ENCODE measurements at places on chromosomes 3 and 15.

GRCh38 chr3:10310578-10310977 lies 10.3 kb downstream of the SEC13 start:
- H3K27ac ChIP-seq: peak overlapping the region; percentile 16
- H3K4me1 ChIP-seq: peaks cover 14% of the 10 kb centered on the region
- H3K36me3 ChIP-seq: peaks cover 40% of the 10 kb centered on the region
- no peaks in the 10 kb centered on the region for H3K27me3 ChIP-seq
- no peak overlapping the region for H3K4me3 ChIP-seq
- DNase-seq: no peak

GRCh38 chr15:41904541-41905005 lies 10.7 kb upstream of the SPTBN5 start:
- H3K4me1 ChIP-seq: peaks cover 18% of the 10 kb centered on the region
- no peak overlapping the region for H3K4me3 ChIP-seq
- H3K27ac ChIP-seq: peak overlapping the region; percentile 74
- peaks cover 36% of the 10 kb centered on the region for H3K36me3 ChIP-seq
- DNase-seq: peak; percentile 80

- DNase-seq: no peak
- H3K4me1 ChIP-seq: peaks cover 31% of the 10 kb centered on the region
- peaks cover 14% of the 10 kb centered on the region for H3K36me3 ChIP-seq
- H3K27me3 ChIP-seq: peaks cover 2% of the 10 kb centered on the region
- H3K27ac ChIP-seq: no peak overlapping the region
- H3K4me3 ChIP-seq: no peak overlapping the region
Observed at GRCh38 chr3:151299006-151299405, 17.6 kb downstream of the GPR87 start.

- H3K27me3 ChIP-seq: peaks cover 87% of the 10 kb centered on the region
- H3K36me3 ChIP-seq: no peaks in the 10 kb centered on the region
- peak; percentile 97 for DNase-seq
Observed at GRCh38 chr3:186108941-186109865, at the start of gene ETV5. Gene ETV5 (minus strand): TSS chr3:186109089. CDS start chr3:186105868, 3,221 bp downstream.

GRCh38 chr3:134809427-134810051 lies 14.5 kb downstream of the EPHB1 start:
- H3K27ac ChIP-seq: no peak overlapping the region
- peaks cover 2% of the 10 kb centered on the region for H3K36me3 ChIP-seq
- H3K4me1 ChIP-seq: no peaks in the 10 kb centered on the region
- H3K4me3 ChIP-seq: no peak overlapping the region

- H3K27ac ChIP-seq: no peak overlapping the region
- DNase-seq: no peak
- H3K27me3 ChIP-seq: no peaks in the 10 kb centered on the region
Observed at GRCh38 chr3:95939235-95939809, 875.1 kb upstream of the EPHA6 start.

- H3K4me3 ChIP-seq: no peak overlapping the region
- H3K4me1 ChIP-seq: peaks cover 14% of the 10 kb centered on the region
- DNase-seq: no peak
- H3K27ac ChIP-seq: no peak overlapping the region
Observed at GRCh38 chr3:52845157-52845556, 10.3 kb upstream of the MUSTN1 start.

- no peaks in the 10 kb centered on the region for H3K36me3 ChIP-seq
- DNase-seq: peak; percentile 70
- no peaks in the 10 kb centered on the region for H3K4me1 ChIP-seq
- no peak overlapping the region for H3K27ac ChIP-seq
Observed at GRCh38 chr15:62254137-62254934, 89.3 kb upstream of the C2CD4B start.

DNA sequence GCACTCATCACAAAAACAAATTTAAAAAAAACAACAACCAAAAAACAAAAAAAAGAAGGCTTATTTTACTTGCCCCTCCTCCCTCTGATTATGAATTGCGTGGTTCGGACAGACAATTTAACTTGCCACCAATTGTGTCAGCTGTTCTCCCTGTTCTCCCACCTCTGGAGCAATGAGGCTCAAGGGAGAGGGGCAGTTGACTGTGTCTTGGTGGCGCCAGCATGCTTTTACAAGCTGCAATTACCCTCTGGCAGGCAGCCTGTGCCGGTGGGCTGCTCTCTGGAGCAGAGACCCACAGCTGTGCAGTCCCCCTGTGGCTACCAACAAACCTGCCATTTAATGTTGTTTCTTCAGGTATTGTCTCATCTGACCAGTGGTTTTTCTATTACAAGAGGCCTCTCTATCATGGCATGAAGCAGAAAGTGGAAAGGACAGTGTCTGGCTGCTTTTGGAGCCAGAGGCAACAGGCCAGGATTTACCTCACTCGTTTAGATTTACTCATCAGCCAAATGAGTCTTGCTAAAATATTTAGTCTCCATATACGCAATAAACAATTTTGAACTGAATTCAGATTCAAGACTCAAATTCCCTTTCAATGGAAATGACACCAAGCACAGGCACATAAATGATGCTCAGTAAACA lies 192.0 kb upstream of the TPRG1 start:
- H3K27ac ChIP-seq: no peak overlapping the region
- no peak for DNase-seq
- H3K4me3 ChIP-seq: no peak overlapping the region
- H3K27me3 ChIP-seq: no peaks in the 10 kb centered on the region

DNA sequence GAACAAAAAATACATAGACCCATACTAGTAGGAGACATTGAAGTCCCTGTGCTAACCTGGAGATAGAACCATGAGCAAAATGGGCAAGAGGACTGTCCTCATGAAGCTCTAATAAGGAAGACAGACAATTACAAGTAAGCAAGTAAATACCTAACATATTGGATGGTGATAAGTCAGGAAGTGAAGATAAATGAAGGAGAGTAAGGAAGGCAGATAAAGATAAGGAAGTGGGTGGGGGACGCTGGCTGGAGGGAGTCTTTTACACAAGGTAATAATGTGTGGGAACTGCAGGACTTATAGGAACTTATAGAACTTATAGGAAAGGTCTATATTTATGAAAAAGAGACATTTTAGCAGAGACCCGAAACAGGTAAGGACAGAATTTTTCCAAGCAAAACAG lies 148.9 kb upstream of the ABI3BP start:
- no peaks in the 10 kb centered on the region for H3K36me3 ChIP-seq
- H3K27me3 ChIP-seq: peaks cover 15% of the 10 kb centered on the region
- DNase-seq: no peak
- no peak overlapping the region for H3K27ac ChIP-seq
- no peaks in the 10 kb centered on the region for H3K4me1 ChIP-seq
- H3K4me3 ChIP-seq: no peak overlapping the region

GRCh38 chr3:14883226-14883625 lies 64.2 kb upstream of the NR2C2 start:
- H3K4me1 ChIP-seq: peaks cover 55% of the 10 kb centered on the region
- DNase-seq: no peak
- no peak overlapping the region for H3K27ac ChIP-seq
- H3K4me3 ChIP-seq: no peak overlapping the region

GRCh38 chr15:78052001-78052401 lies 25.5 kb downstream of the TBC1D2B start:
- H3K27ac ChIP-seq: peak overlapping the region; percentile 94
- peak overlapping the region; percentile 3 for H3K4me3 ChIP-seq
- H3K4me1 ChIP-seq: peaks cover 97% of the 10 kb centered on the region
- peak; percentile 50 for DNase-seq
- H3K27me3 ChIP-seq: no peaks in the 10 kb centered on the region

GRCh38 chr15:53869044-53869805 lies 109.0 kb upstream of the UNC13C start:
- no peaks in the 10 kb centered on the region for H3K36me3 ChIP-seq
- no peak for DNase-seq
- H3K27ac ChIP-seq: no peak overlapping the region
- H3K4me3 ChIP-seq: no peak overlapping the region

DNA sequence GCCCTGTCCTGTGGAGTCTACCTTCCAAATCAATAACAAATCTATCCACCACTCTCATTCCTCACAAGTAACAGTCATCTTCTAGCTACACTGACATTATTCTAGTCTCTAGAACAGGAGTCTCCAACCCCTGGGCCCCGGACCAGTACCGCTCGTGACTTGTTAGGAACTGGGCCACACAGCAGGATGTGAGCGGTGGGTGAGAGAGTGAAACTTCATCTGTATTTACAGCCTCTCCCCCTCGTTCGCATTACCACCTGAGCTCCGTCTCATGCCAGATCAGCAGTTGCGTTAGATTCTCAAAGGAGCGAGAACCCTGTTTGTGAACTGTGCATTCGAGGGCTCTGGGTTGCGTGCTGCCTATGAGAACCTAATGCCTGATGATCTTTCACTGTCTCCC lies 31.9 kb downstream of the ROBO2 start:
- H3K4me3 ChIP-seq: no peak overlapping the region
- H3K27me3 ChIP-seq: no peaks in the 10 kb centered on the region
- H3K4me1 ChIP-seq: no peaks in the 10 kb centered on the region

- no peaks in the 10 kb centered on the region for H3K27me3 ChIP-seq
- DNase-seq: no peak
- H3K4me3 ChIP-seq: no peak overlapping the region
Observed at GRCh38 chr15:46710401-46710960, 1006.8 kb upstream of the SEMA6D start.

- H3K4me3 ChIP-seq: no peak overlapping the region
- H3K27ac ChIP-seq: no peak overlapping the region
- H3K27me3 ChIP-seq: peaks cover 57% of the 10 kb centered on the region
- DNase-seq: no peak
Observed at GRCh38 chr15:58165661-58166060, 27.5 kb downstream of the AQP9 start.

- no peak overlapping the region for H3K27ac ChIP-seq
- H3K36me3 ChIP-seq: no peaks in the 10 kb centered on the region
- peak overlapping the region; percentile 14 for H3K4me3 ChIP-seq
- DNase-seq: no peak
- peaks cover 59% of the 10 kb centered on the region for H3K27me3 ChIP-seq
Observed at GRCh38 chr3:146162561-146162960, 1.6 kb upstream of the PLOD2 start.

DNA sequence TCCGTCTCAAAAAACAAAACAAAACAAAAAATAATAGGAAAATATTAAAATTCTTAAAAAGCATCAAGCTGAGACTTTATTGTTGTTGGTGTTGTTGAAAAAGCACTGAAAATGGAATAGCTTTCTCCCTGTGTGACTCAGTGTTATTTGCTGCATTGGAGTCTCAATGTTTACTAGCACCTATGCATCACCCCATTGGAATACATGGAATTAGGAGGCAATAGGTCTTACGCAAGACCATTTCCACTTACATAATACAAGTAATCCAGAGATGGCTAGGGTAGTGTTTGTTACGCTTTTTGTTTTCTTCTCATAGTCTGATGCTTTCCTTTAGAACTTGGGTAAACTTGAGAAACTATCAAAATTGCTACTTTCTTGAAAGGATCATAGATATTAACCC lies 15.2 kb downstream of the GXYLT2 start:
- H3K36me3 ChIP-seq: no peaks in the 10 kb centered on the region
- H3K27ac ChIP-seq: no peak overlapping the region
- H3K4me3 ChIP-seq: no peak overlapping the region
- no peaks in the 10 kb centered on the region for H3K4me1 ChIP-seq
- DNase-seq: no peak

- H3K36me3 ChIP-seq: no peaks in the 10 kb centered on the region
- no peaks in the 10 kb centered on the region for H3K27me3 ChIP-seq
- H3K4me1 ChIP-seq: no peaks in the 10 kb centered on the region
- no peak overlapping the region for H3K4me3 ChIP-seq
- no peak overlapping the region for H3K27ac ChIP-seq
- DNase-seq: no peak
Observed at GRCh38 chr3:182305881-182306665, 487.2 kb upstream of the ATP11B start.

- no peak for DNase-seq
- peaks cover 5% of the 10 kb centered on the region for H3K4me1 ChIP-seq
- no peak overlapping the region for H3K27ac ChIP-seq
- no peaks in the 10 kb centered on the region for H3K27me3 ChIP-seq
Observed at GRCh38 chr3:190521998-190522397, 8.1 kb downstream of the IL1RAP start.

- no peaks in the 10 kb centered on the region for H3K36me3 ChIP-seq
- no peak overlapping the region for H3K4me3 ChIP-seq
- H3K27ac ChIP-seq: no peak overlapping the region
- no peak for DNase-seq
Observed at GRCh38 chr3:122993124-122993978, 34.2 kb downstream of the SEMA5B start.

- H3K36me3 ChIP-seq: no peaks in the 10 kb centered on the region
- H3K27ac ChIP-seq: no peak overlapping the region
- no peaks in the 10 kb centered on the region for H3K27me3 ChIP-seq
- DNase-seq: no peak
Observed at GRCh38 chr3:133540896-133541674, 32.4 kb upstream of the CDV3 start.

DNA sequence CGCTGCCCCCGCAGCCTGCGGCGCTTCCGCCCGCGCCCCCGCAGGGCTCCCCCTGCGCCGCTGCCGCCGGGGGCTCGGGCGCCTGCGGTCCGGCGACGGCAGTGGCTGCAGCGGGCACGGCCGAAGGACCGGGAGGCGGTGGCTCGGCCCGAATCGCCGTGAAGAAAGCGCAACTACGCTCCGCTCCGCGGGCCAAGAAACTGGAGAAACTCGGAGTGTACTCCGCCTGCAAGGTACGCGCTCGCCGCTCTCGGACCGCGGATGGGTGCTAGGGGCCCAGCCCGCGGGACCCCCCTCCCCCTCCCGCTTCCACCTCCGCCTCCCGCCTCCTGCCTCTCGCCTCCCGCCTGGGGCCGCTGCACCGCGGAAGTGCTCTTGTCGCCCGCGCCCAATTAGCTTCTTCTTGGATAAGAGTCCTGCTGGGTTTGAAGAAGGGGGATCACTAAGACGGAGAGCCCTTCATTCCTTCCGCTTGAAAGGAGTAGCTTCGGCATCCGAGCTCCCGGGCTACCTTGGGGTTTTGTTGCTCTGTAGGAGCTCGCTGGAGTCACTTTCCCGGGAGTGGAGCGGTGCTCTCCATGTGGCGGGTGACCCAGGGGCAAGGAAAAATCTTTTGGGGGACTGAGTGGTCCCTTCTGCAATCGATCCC lies 426 bp downstream of the KAT2B start:
- peaks cover 18% of the 10 kb centered on the region for H3K36me3 ChIP-seq
- H3K27me3 ChIP-seq: no peaks in the 10 kb centered on the region
- peak overlapping the region; percentile 97 for H3K27ac ChIP-seq
- peak overlapping the region; percentile 93 for H3K4me3 ChIP-seq

DNA sequence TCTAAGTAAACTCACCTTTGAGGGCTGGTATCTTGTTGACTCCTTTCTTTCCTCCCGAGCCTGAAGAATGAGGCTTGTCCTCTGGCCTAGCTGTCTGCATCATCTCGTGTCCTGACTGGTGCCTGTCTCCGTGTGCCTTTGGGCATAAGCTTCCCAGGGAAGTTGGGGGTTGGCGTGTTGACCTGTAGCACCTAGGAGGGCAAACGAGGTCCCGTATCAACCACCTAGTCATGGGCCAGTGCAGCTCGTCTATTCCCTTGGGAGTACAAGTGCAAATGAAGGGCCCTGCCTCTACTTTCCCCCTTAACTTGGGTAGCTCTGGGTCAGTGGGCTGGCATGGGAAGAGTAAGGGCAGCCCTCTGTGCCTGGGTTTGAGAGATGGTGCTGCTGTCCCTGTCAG lies 8.7 kb downstream of the TEX264 start:
- DNase-seq: no peak
- peak overlapping the region; percentile 75 for H3K27ac ChIP-seq
- H3K27me3 ChIP-seq: no peaks in the 10 kb centered on the region
- peaks cover 31% of the 10 kb centered on the region for H3K36me3 ChIP-seq
- no peak overlapping the region for H3K4me3 ChIP-seq

GRCh38 chr3:178971614-178972013 lies 100.0 kb downstream of the ZMAT3 start:
- peaks cover 5% of the 10 kb centered on the region for H3K27me3 ChIP-seq
- peaks cover 1% of the 10 kb centered on the region for H3K36me3 ChIP-seq
- H3K4me3 ChIP-seq: no peak overlapping the region
- H3K27ac ChIP-seq: no peak overlapping the region

GRCh38 chr3:192181151-192181550 lies 546.2 kb downstream of the FGF12 start:
- H3K27ac ChIP-seq: no peak overlapping the region
- no peak for DNase-seq
- H3K4me3 ChIP-seq: no peak overlapping the region
- no peaks in the 10 kb centered on the region for H3K4me1 ChIP-seq

All from activated CD8-positive, alpha-beta memory T cell treated with anti-CD3 and anti-CD28 coated beads, Interleukin-2, amount 10 ng/mL, durations not matched to agents 7 days and 5 days (primary cell).